ENCODE measurements at places on chromosomes 5 and 9.

DNA sequence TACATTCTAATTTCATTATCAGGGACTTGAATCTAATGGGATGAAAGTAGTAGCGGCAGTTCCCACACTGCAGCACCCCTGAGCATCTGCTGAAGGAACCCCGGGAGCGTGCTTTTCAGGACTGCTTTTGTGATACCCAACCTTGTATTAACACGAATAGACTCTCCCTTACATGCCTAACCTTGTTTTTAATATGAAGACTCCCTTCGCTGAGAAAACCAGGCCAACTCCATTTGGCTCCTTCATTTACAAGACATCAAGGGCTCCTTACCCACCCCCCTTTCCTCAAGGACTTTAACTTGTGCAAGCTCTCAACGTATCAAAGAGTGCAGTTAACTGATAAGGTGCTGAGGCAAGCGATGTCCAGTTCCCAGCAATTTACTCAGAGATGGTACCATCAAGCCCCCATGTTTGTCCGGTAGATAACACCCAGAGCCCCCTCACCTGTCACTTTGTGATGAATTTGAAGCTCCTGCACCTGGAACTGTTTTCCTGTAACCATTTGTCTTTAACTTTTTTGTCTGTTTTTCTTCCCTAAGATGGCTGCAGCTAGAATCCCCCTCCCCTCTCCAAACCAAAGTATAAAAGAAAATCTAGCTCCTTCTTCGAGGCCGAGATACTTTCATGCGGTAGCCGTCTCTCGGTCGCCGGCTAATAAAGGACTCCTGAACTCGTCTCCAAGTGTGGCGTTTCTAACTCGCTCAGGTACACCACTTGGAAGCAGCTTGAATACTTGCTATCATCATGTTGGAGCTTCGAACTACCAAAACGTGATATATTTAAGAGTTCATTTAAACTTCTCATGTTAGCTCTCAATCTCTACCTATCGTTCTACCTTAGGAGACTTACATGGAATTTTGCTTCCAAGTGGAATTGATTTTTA is 10.7 kb downstream of the HNRNPH1 start:
- DNase-seq, result no peak

DNA sequence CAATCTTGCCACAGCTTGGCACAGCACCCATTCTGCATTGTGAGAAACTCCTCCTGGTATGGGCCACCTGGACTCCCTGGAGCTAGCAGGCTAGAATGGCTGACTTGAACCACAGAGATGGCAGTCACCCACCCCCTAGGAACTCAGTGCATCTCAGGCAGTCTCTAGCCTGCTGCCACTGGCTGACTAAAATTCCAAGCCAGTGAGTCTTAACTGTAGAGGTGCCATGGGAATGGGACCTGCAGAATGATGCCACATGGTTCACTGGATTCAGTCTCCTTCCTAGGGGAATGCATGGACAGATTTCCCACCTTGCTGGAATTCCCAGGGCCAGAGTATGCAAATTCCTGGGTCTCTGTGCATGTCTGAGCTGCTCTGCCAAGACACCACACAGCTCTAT is 382.9 kb downstream of the MAN2A1 start:
- no peak for DNase-seq

DNA sequence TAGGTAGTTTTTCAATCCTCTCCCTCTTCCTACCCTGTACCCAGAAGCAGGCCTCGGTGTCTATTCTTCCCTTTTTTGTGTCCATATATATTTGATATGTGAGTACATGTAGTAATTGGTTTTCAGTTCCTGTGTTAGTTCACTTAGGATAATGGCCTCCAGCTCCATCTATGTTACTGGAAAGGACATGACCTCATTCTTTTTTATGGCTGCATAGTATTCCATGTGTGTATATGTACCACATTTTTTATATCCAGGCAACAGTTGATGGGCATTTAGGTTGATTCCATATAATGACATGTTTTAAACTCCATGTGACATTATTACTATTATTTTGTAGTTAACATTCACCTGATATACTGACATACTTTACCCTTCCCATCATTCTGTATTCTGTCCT is 49.1 kb downstream of the CAVIN4 start:
- no peak for DNase-seq

DNA sequence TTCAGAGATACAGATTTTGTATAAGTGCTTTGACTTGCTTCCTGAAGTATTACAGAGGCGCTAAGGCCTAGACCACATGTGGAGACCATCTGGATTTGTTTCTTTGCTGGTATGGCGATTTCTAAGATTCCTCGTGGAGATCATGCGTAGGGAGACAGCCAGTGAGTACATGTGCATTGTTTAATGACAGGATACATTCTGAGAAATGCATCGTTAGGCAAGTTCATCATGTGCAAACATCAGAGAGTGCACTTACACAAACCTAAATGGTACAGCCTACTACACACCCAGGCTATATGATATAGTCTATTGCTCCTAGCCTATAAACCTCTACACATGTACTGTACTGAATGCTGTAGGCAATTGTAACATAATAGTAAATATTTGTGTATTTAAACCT is 16.5 kb upstream of the CEP120 start:
- DNase-seq, result no peak

DNA sequence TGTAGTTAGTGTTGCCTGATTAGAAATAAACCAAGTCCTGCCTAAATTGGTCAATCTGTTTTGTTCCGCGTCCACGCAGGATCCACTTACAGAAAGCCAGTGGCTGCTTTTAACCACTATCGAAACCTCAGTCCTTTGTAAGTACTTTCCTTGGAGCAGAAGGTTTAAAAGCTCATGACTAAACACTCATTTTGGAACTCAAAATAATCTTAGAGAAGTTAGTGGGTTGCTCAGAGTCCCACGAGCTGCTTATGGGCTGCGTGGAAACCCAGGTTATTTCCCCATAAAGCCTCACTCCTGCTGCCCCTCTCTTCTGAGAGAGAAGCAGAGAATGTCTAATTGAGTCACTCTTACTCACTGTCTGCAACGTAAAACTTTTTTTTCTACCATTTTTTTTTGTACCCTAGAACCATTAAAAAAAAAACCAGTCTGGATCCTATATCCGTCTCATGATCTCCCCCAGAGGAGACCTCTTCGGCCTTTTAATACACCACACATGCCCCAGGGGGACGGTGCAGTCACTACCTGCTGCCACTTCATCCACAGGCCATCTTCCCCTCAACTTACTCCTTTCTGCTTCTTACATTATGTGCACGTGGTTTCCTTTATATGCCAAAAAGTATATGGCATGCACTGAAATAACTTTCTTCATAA is 7.6 kb downstream of the BASP1 start:
- no peak for DNase-seq

- no peak for DNase-seq
Measured at GRCh38 chr5:60522292-60522905, 177.6 kb downstream of the DEPDC1B start.

DNA sequence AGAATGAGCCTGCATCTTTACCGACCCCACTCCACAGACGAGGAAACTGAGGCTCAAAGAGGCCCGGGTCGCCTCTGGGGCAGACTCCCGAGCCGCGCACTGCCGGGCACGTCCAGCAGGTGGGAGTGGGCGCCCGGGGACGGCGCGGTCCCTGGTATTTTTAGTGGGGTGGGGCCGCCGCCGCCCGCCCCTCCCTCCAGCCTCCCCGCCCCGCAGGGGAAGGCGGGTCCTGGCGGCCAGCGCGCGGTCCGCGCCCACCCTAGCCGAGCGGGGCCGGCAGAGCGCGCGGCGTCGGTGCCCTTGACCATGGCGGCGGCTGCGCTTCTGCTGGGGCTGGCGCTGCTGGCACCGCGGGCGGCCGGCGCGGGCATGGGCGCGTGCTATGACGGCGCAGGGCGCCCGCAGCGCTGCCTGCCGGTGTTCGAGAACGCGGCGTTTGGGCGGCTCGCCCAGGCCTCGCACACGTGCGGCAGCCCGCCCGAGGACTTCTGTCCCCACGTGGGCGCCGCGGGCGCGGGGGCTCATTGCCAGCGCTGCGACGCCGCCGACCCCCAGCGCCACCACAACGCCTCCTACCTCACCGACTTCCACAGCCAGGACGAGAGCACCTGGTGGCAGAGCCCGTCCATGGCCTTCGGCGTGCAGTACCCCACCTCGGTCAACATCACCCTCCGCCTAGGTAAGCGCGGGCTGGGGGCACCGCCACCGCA is at the start of gene LAMC3:
Gene LAMC3 (plus strand): TSS at position 266 of the 710 bp plus-strand sequence. CDS start 41 bp downstream, at position 307.
- DNase-seq, result no peak

DNA sequence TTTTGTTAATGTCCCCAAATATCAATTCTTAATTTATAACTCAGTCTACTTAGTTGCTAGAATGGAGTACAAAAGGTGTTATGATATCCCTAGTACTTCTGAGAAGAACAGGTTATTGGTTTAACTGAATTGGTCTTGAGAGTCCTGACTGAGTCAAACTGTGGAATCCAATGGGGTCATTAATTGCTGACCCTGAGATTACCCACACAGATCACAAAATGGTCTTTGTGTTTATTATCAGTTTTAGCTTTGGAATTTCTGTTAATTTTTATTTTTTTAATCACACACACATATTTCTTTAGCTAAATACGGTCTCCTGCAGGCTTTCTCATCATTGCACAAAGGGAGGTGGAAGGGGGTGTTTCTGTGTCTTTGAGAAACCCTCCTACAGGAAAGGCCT is 301.6 kb downstream of the EBF1 start:
- DNase-seq, result no peak

All from NCI-H1417 treated with DMSO at 0.1 percent for 48 hours (cell line).